Cortex of kidney (tissue), 1 donor: ENCODE measurements at places on chromosomes 16 and 17.

GRCh38 chr16:31250782-31251384 lies 8.9 kb upstream of the ITGAM start:
- no peak for DNase-seq

DNA sequence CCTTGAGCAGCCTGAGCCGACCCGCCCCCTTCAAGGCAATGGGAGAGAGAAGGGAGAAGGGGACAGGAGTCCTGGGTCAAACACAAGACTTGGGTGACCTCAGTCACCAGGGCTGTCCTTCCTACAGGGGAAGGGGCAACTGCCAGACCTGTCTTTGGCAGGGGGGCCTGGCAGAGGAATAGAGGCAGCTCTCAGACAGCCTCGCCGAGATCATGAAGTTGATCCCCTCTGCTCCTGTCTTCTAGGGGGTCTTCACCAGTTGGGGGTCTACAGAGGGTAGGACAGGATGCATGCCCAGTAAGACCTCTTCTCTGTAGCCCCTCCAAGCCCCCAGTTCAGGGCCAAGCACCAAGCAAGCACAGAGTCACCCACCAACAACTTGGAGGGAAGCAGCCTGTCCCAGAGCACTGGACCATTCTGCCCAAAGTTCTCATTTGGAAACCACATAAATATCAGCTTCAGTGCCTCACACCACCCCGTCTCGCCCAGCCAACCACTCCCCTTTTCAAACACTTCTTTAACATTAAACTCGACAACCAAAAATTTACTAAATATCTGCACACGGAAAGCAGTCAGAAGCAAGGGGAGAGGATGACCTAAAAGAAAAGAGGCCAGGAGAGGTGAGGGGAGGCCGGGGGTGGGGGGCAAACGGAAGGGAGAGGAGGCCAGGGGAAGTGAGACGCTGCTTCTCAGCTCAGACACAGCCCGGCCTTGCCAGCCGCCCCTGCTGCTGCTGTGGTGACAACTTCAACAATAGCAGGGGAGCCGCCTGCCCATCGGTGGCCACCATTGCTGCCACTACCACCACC lies 7.7 kb downstream of the DOK4 start:
- no peak for DNase-seq

GRCh38 chr17:71237903-71238538 lies 882.8 kb upstream of the SOX9 start:
- DNase-seq: no peak

GRCh38 chr17:44178133-44178532 lies 7.6 kb downstream of the ASB16 start:
- DNase-seq: no peak

DNA sequence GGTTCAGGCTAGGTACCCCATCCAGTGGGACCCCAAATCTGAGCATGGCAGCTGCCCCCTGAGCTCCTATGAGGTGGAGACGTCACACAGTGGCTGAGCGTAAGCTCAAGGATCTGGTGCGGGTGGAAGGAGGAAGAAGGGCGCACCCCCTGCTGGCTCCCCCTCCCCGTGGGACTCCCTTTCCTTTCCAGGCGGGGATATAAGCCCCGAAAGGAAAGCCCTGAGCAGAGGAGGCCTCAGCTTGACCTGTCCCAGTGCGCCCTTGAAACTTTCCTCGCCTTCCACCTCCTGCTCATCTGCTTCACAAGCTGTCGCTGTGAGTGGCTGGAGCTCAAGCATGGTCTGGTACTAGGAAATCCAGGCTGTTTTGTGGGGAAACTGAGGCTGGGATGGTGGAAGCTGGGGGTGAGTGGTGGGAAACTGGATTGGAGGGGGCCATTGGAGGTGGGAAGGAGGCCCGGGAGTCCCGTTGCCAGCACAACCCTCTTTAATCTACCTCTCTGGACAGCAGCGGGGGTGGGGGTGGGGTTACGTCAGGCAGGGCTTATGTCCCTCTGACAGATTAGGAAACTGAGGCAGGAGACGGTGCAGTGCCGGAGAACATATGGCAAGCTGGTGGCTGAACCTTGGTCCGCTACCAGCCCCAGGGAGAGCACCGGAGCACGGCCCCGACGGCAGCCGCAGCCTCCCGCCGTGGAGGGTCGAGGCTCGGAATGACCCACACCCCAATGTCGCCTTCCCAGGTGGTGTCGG lies 92.3 kb upstream of the TMEM97 start:
- no peak for DNase-seq

DNA sequence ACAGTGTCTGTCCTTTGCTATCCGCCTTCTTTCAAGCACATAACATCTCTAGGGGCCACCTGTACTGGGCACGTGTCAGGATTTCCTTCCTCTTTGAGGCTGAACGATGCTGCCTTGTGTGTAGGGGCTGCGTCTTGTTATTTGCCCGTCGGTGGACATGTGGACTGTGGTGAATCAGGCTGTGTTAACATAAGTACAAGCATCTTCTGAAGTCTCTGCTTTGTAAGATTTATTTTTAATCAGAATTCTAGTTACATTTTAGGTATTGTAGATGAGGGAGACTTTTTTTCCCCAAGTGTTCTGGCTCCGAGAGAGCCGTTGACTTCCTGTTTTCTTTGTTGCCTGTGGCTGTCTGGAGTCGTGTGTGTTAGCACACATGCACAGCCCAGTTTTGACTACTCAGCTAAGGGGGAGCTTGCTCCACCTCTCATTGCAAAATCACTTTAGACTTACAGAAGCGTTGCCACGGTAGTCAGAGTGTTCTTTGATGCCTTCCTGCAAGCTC lies 26.1 kb downstream of the SPG7 start:
- DNase-seq: no peak

DNA sequence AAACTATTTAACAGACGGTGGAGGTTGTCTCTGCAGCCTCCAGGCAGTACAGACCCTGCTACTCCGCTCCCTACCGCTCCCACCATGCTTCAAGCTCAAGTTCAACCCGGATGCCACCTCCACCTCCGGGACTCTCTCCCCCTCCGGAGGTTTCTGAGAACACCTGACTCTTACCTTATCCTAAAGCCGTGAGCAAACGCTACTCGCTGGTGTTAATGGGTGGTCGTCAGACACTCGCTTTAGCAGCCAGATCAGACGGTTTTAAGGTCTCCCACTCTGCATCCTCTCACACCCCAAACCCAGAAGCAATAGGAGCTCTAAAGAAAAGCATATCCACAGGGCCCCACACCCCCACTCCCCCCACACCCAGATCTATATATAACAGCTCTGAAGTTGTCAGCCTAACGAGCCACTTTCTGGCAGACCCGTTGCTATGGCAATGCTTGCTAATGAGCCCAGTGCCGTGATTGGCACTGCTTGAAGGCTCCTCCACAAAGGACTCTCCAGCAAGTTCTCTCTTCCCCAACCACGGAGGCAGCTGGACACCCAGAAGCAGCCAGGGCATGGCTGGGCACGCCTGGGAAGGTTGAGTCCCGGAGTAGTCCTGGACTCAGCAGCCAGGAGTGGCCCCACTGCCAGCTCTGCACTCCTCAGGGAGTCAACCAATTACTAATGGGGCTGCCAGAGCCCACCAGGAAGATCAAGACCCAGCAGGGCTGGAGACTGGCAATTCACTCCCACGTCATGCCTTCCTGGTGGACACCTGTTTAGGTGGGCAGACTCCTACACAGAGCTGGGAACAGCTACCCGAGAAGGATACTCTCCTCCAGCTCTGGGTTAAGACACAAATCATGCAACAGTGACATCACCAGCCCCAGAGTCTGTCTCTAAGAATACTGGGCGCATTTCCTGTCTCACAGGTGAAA lies 121.2 kb upstream of the RCVRN start:
- DNase-seq: no peak

GRCh38 chr17:45405250-45406086 lies 27.2 kb downstream of the ARHGAP27 start:
- no peak for DNase-seq

DNA sequence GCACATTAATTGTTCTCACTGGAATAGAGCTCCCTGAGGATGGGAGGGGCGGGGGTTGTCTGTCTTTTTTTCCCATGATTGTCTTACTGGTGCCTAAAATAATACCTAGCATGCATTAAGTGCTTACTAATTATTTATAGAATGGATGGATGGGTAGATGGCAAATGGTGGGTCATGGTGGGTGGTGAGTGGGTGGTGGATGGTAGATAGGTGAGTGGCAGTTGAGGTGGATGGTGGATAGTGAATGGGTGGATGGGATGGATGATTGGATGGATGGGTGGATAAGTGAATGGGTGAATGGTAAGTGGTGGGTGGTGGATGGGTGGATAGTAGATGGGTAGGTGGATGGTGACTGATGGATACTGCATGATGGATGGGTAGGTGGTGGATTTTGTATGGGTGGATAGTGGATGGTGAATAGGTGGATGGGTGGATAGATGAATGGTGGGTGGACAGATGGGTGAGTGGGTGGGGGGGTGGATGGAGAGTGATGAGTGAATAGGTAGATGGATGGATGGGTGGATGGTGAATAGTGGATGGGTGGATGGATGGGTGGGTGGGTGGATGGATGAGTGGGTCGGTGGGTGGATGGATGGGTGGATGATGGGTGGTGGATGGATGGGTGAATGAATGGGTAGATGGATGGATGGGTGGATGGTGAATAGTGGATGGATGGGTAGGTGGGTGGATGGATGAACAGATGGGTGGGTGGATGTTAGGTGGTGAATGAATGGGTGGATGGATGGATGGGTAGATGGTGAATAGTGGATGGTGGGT lies 51.6 kb downstream of the RBFOX3 start:
- DNase-seq: no peak

DNA sequence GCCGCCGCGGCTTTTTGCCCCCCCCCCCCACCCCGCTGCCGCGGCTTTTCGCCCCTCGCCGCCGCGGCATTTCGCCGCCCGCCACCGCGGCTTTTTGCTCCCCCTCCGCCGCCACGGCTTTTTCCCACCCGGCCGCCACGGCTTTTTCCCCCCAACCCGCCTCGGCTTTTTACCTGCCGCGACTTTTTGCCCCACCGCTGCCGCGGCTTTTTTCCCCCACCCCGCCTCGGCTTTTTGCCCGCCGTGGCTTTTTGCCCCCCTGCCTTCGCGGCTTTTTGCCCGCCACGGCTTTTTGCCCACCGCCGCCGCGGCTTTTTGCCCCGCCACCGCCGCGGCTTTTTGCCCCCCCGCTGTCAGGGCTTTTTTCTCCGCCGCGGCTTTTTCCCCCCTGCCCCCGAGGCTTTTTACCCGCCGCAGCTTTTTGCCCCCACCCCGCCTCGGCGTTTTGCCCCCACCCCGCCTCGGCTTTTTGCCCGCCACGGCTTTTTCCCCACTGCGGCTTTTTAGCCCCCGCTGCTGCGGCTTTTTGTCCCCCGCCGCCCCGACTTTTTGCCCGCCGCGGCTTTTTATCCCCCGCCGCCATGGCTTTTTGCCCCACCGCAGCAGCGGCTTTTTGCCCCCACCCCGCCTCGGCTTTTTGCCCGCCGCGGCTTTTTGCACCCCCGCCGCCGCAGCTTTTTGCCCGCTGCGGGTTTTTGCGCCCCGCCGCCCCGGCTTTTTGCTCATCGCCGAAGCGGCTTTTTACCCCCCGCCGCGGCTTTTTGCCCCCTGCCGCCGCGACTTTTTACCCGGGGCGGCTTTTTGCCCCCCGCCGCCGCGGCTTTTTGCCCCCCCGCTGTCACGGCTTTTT lies 527.8 kb upstream of the WSB1 start:
- DNase-seq: no peak
